Activated CD4-positive, alpha-beta T cell treated with anti-CD3 and anti-CD28 coated beads for 36 hours (primary cell): ENCODE measurements at places on chromosomes 3 and 15. TPM values are rescaled to one million over a fixed set of nuclear protein-coding genes. Genes with fewer than 3 reads are reported as not detected.

DNA sequence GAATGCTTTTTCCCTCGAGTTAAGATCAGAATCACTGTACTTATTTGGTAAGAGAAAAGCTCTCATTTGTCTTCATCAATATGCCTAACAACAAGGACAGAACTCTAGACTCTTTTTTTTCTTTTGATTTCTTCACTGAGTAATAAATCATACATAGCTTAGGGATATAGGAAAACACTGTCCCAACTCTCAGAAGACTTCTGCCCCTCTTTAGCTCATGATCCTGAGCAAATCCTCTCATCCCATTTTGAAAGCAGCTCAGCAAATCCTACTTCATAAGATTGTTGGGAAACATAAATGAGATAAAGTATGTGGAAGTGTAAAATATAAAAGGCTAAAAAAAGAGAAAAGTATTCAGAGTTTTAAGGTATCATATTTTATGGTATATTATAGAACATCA is 141.7 kb downstream of the ATP8B4 start:
- no peak for DNase-seq

DNA sequence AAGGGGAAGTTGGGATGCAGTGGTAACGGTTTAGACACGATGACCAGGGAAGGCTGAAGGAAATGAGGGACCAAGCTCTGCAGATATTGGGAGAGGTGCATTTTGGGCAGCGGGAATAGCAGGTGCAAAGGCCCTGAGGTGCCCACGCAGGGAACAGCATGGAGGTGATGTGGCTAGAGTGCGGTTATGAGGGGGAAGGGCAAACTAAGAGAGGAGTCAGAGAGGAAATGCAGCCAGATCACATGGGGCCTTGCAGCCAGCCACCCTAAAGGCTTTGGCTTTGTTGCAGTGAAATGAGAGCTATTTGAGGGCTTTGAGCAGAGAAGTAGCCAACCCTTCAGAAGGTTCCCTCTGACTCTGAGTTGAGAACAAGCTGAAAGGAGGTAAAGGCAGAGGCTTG is 2.6 kb downstream of the SPATA12 start:
- DNase-seq = no peak

- no peak for DNase-seq
These were observed 107.1 kb upstream of the TPM1 start for GRCh38 chr15:62935300-62936081.

The STARD9 gene
- total RNA-seq = 4.0 TPM

The LRRK1 gene
- 0.35 TPM for total RNA-seq

DNA sequence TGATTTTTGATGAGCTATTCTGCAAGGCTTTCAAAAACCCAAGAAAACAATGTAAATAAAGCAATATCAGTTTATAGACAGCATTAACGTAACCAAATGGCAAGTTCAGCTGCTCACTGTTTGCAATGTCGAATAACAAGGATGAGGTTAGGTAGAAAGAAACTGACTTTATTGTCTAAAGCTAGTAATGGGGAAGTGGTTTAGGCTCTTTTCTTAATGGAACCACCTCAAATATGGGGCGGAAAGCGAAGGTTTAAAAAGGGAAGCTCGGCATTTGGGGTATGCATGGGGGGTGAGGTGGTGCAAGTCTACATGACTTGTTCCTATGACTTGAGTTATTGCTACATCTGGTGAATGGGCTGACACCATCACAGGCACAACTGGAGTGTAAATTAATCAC is 1060.2 kb downstream of the NSUN3 start:
- DNase-seq = no peak

- no peak for DNase-seq
These were observed 497.9 kb downstream of the IGSF11 start for GRCh38 chr3:118536764-118537163.

The ISLR2 gene
- 0.05 TPM for total RNA-seq

The CISH gene
- total RNA-seq = 265 TPM

The NMNAT3 gene
- total RNA-seq = 5.9 TPM

The XCR1 gene
- not detected for total RNA-seq

The PPIP5K1 gene
- 37.7 TPM for total RNA-seq

GRCh38 chr15:30990446-30991254 is 778 bp downstream of the MTMR10 start:
- no peak for DNase-seq

The ARPC4 gene
- total RNA-seq = 164 TPM
